ENCODE measurements at places on chromosomes 1 and 21.

GRCh38 chr1:31503570-31503969, 72.7 kb upstream of the TINAGL1 start:
- DNase-seq, result no peak

GRCh38 chr1:16021681-16022080, at the start of gene CLCNKA:
Gene CLCNKA, plus strand, starts transcription at chr1:16022036. Its CDS starts 584 bp downstream, at chr1:16022620.
- no peak for DNase-seq

- no peak for DNase-seq
Observed at GRCh38 chr1:241408170-241408569, 51.2 kb upstream of the RGS7 start.

DNA sequence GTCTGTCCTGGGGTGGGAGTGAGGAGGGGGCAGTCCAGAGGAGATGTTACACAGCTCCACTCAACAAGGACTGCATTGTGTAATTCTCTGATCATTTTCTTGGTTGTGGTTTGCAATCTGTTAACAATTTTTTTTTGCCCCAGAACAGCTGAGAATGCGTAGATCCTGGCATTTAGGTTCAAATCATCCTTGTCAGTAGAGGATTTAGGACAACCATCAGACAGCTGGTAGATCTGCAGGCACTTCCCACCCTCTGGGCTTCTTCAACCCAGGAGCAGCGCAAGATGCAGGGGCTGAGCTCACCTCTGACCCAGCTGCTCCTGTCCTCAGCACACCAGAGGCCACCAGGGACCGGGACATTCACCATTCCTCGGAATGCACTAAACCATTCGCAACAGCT, 13.5 kb downstream of the BCAR3 start:
- no peak for DNase-seq

DNA sequence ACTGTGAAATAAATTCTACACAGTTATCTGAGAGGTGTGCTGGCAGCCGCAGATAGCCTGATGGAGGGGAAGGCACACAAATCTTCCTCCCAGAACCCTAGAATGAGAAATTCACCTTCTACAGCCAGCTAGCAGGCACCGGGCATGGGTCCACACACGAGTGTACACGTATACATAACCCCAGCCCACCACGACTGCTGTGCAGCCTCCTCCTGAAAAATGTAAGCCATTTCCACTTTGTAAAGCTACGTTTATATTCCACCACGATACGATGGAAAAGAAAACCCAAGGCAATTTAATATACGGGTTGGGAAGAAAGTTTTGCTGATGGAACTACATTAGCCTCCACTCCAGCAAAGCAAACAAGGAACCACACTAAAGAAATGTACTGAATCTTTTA, 1.8 kb downstream of the BTG3 start:
- DNase-seq, result no peak

DNA sequence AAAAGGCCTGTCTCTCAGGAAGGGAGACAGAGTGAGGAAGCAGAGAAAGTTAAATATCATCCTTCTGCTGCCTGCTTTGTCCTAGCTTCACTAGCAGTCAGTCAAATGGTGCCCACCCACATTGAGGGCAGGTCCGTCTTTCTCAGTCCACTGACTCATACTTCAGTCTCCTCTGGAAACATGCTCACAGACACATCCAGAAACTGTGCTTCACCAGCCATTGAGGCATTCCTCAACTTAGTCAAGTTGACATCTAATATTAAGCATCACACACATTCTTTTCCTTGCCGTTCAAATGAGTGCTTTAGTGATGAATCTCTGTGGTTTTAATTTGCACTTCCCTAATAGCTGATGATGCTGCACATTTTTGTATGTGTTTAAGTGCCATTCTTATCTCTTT, 777.8 kb upstream of the PRMT6 start:
- DNase-seq, result no peak

DNA sequence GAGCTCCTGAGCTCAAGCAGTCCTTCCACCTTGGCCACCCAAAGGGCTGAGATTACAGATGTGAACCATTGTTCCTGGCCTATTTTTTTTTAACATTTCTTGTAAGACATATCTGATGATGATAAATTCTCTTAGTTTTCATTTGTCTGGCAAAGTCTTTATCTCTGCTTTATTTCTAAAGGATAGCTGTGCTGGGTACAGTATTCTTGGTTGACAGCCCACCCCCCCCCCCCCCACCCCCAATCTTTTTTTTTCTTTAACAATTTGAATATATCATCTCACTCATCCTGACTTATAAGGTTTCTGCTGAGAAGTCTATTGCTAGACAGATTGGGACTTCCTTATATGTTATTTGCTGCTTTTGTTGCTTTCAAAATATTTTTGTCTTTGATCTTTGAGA, 51.3 kb downstream of the PKN2 start:
- no peak for DNase-seq

DNA sequence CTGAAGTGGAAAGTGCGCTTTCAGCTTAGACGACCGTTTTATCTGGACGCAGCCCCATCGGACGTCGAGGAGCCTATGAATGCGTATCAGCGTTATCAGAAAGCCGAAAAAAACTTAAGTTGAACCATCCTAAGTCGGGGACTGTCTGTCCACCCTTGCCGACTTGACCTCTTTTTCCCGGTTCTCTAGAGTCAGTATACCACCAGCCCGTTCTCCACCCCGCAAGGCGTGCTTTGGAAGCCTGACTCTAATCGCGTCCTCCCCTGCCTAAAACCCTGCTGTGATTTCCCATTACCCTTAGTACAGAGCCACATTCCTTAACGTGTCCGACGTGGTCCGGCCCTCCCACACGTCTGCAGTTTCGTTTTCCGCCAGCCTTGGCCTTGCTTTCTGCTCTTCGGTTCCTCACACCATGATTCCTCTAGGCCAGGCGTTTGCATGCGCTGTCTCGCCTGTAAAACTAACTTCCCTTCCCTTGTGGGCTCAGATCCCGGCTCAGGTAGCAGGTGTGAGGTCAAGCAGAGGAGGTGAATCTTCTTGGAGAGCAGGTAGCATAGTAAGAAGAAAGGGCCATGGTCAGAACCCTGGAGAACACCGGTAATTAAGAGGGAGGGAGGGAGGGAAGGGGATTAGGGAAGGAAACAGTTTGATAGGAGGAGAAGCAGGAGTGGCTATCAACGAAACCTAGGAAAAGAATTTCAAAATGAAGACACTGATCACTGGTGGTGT, 865 bp downstream of the ADPRS start:
- DNase-seq, result no peak

DNA sequence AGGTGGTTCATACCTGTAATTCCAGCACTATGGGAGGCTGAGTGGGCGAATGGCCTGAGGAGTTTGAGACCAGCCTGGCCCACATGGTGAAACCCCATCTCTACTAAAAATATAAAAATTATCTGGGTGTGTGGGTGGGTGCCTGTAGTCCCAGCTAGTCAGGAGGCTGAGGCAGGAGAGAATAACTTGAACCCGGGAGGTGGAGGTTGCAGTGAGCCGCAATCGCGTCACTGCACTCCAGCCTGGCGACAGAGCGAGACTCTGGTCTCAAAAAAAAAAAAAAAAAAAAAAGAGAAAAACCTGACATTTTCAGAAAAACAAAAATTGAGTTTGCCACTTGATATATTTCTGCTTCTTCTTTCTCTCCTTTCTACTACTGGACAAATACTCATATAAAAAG, 24.3 kb downstream of the CA6 start:
- DNase-seq, result no peak

GRCh38 chr1:45953934-45954847, 150.8 kb downstream of the MAST2 start:
- no peak for DNase-seq

Measured in activated T-helper 1 cell treated with anti-CD3 and anti-CD28 coated beads, Interleukin-2, amount 50 U/mL, for 16 hours (primary cell).